NCI-H1694 treated with DMSO at 0.1 percent for 48 hours (cell line): ENCODE measurements at places on chromosomes 1 and 21.

DNA sequence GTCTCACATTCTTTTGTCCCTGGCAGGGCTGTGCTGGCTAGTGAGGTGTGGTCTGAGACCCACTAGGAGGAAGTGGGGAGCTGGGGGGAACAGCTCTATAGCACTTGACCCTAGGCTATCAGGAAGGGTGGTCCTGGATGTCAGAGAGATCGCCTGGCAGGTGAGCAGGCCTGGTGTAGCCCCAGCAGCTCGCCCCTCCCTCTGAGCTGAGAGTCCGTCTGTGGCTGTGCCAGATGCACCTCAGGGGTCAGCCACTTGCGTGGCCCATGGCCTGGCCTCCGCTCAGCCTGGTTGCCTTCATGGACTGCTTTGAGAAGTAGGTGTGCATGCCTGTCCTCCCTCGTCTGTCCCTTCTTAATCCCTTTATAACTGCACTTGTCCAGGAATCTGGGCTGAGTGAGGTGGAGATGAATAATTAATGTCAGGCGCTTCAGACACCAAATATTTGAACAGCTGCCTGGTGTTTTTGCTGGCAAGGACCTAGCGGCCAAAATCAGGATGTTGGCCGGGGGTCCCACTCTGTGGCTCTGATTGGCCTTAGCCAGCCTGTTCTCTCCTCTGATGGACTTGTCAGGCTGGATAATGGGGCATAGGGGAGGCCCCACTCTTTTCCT, 30.5 kb downstream of the TMEM53 start:
- DNase-seq = no peak

DNA sequence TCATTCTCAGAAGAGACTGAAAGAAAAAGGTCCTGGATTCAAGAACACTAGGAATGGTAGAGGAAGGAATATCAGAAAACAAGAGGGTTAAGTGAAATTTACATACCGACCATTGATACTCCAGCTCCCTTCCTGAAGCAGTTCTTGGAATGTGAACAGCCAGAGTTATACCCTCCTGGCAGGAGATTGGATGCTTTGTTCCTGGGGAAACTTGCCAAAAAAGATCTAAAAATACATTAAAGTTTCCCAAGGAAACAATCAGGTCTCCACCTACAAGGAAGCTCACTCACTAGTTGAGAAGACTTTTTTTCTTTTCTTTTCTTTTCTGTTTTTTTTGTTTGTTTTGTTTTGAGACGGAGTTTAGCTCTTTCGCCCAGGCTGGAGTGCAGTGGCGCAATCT, 91.1 kb downstream of the HLX start:
- no peak for DNase-seq

- DNase-seq = no peak
Measured at GRCh38 chr1:114126261-114127095, 27.2 kb downstream of the SYT6 start.

DNA sequence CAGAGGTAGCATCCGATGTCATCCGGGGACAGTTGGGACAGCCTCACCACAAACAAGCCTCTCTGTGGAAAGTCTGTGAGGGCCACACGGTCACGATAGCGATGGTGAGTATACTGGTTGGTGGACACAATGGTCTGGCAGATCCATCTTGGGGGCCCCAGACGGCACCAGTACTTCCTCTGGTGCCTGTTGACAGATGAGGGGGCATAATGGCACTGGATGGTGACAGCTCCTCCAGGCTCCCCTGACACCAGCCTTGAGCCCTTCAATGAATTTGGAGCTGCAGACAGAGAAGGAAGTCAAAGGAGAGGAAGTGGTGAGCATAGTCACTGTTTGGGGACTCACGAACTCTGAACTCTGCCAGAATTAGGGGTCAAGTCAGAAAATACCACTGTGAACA, 8.0 kb downstream of the FCAMR start:
- no peak for DNase-seq

- DNase-seq = no peak
Measured at GRCh38 chr1:155301342-155301841, at the start of gene PKLR. TSS of gene PKLR (minus strand) at chr1:155301438. CDS start at chr1:155301395, 43 bp downstream.

DNA sequence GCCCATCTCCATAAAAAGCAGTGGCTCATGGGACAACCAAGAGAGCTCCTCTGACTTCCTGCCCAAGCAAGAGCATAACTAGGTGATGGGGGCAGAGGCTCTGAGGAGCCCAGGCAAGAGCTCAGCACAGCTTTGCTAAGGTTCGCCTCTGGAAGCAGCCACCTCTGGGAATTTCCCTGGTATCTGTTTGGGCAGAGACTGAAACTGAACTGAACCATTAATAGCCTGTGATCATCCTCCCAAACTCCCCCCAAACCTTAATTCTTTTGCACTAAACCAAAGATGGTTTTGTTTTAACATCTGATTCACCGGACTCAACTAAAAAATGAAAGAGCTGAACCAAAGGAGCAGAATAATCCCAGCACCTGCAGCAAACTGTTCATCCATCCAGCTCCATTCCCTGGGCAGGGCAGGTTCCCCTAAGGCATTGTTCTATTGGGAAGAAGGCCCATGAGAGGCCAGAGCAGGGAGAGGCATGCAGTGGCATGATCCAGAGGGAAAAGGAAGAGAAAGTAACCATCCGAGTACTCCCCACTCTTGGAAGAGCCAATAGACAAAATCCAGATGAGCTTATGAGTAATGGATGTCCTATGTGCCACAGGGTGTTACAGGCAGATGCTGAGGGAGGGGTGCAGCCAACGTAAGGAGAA, 77.8 kb upstream of the KAZN start:
- DNase-seq = no peak

DNA sequence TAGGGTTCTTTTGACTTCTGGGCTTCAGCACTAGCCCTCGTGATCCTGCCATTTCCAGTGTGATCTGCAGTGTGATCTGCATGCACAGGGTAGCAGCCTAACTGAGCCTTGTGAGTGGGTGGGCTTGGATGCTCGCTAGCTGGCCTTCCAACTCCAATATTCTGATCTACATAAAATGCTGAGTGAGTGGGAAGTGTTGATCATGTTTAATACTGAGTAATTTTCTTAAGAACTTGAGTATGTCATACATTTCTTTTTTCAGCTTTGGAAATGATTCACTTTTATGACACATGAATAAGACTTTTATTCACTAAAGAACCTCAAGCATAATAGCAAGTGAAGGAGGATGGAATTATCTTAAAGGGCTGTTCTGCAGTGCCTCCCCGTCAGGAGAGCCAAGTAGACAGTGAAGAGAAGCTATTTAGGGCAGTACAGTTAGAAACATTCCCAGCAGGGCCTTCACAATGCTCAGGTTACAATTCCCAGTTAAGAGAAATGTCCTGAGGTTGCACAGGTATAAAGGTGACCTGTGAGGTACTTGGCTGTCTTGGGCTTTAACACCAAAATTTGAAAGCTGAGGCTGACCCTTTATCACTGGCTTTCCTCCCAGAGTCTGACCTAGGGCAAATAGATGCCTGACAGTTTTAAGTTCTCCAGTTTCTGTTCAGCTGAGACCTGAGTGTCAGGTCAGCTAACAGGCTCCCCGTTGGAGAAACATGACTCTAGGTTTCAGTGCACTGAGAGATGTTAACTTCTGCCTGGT, 29.1 kb upstream of the LRRC8C start:
- no peak for DNase-seq

- DNase-seq = peak; percentile 42
Measured at GRCh38 chr1:7207875-7208646, 422.8 kb downstream of the CAMTA1 start.

GRCh38 chr1:89989799-89990198, 5.1 kb upstream of the ZNF326 start:
- peak; percentile 86 for DNase-seq

- DNase-seq = no peak
Measured at GRCh38 chr1:67685558-67686266, 711 bp downstream of the GADD45A start.

GRCh38 chr1:172641492-172641891, 17.4 kb upstream of the FASLG start:
- no peak for DNase-seq

DNA sequence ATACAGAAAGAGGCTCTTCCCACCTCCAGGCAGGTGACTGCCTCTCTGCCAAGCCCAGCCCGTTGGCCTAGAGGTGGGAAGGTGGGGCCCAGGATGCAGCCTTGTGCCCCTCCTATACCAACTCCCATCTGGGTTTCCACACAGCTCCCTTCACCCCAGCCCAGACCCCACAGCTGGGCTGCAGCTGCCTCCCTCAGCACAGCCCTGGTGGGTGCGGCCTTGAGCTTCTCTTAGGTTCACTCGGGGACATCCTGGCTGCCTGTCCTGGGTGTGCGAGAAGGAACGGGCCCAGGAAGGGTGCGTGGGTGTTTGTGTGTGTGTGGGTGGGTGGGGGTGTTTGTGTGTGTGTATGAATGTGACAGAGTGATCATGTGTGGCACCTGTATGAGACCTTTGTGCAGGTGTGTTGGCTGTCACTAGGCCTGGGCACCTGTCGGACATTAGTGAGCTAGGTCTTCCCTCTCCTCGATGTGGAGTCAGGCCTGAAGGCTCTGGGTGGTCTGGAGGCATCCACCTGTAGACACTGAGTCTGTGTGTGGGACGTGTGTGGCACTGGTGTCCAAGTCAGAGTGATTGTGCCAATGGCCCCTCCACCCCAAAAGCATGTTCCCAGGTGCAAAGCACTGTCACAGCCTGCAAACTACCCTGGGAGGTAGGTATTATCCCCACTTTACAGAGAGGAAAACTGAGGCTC, 30.7 kb downstream of the FOXO6 start:
- DNase-seq = no peak

DNA sequence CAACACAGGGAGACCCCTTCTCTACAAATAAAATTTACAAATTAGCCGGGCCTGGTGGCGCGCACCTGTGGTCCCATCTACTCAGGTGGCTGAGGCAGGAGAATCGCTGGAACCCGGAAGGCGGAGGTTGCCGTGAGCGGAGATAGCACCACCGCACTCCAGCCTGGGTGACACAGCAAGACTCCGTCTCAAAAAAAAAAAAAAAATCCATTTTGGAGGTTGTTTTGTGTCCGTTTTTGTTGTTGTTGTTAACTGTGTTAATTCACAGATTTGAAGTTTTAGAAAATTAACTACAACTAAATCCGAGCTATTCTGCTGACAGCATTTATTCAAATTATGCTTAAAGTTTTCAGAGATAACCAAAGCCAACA, 618 bp downstream of the CLCC1 start:
- no peak for DNase-seq

DNA sequence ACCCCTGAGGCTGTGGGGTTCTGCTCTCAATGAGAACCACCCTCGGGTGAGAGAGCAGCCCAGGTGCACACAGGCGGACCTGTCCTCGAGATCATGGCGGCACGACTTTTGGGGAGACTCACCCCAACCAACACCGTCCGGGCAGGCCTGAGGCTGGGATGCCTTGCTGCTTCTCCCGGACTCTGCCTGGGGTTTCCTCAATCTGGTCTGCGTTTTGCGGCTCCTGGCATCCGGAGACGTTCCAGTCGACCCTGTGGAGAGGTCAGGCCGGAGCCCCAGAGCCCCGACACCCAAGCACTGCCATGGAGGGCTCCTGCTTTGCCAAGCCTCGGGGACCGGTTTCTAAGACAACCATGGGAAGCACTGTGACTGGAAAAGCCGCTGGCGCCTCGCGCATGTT, 3879.7 kb downstream of the SRGAP2C start:
- DNase-seq = no peak

DNA sequence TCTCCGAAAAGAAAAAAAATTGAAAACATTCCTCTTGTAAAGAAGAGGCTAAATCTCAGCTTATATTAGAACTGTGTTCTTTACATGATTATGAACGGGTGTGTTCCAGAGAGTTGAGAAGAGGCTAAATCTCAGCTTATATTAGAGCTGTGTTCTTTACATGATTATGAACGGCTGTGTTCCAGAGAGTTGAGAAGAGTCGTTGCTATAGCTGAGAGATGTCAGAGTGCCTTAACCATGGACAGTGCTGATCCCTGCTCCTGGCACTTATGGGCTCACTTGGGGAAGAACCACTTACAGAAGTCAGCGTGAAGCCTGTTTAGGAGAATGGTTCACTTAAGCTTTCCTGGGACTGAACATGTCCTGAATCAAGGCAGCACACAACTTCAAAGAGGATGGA, 35.0 kb downstream of the SLC35F3 start:
- DNase-seq = no peak
